ENCODE measurements at places on chromosomes 2 and 18.

- DNase-seq: no peak
These were observed 90.5 kb downstream of the TMEM17 start for GRCh38 chr2:62415518-62415917.

- no peak for DNase-seq
These were observed 42.2 kb downstream of the FRZB start for GRCh38 chr2:182824056-182824766.

GRCh38 chr18:22347606-22348511 is 69.9 kb downstream of the CTAGE1 start:
- no peak for DNase-seq

GRCh38 chr2:68589963-68590362 is 53.4 kb upstream of the PROKR1 start:
- no peak for DNase-seq

DNA sequence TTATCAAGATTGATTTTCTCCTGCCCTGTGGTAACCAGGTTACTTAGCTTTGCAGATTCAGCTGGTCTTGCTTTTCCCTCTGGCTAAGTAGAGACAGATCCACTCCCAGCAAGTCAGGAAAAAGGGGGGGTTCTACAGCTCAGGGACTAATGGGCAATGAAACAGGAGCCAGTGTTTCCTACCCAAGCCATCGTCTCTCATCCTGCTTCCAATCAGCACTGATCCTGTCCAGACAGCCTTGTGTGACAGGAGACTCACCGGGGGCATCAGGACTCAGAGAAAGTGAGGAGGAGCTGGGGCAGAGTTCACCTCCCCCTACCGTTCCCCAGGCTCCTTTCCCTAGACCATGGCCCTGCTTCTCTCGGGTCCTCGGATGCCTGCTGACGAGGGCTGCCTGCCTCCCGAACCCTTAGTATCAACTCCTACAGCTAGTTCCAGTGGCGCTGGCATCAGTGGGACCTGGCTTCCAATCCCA is 307.6 kb downstream of the ALK start:
- DNase-seq: no peak

DNA sequence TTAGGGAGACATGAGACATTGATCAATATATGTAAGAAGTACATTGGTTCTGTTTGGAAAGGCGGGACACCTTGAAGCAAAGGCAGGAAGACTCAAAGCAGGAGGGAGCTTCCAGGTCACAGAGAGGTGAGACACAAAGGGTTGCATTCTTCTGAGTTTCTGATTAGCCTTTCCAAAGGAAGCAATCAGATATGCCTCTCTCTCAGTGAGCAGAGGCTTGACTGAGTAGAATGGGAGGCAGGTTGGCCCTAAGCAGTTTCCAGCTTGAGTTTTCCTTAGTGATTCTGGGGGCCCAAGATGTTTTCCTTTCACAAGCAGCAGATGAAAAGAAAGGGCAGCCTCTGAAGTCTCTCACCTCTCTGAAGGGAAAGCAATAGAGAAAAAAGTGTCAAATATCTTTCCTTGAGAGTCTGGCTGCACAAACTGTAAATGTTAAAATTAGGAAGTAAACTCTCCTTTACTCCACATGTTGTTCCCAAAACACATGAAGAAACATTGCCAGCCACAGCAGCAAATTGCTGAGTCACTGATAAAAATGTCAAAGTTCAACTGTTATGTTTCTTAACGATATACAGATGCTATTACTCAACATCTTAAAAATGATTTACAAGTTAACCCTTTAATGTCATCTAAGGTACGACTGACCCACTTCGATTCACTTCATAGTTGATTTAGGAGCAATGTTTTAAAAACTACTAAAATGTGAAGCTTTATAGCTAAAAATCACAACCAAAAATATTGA is 40.3 kb downstream of the CYB5A start:
- no peak for DNase-seq

DNA sequence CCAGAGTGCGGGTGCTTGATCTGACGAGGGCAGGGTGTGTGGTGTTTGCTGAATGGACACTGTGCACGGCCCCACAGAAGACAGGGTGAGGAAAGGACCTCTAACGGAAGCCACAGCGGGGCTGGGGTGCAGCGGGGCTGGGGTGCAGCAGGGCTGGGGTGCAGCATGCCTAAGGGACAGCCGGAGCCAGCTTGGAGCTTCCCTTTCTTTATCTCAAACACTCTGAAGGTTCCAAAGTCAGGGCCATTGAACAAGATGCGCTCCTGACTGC is 35.0 kb downstream of the PXDN start:
- no peak for DNase-seq

GRCh38 chr2:3633089-3633981 is 24.7 kb upstream of the ALLC start:
- no peak for DNase-seq

DNA sequence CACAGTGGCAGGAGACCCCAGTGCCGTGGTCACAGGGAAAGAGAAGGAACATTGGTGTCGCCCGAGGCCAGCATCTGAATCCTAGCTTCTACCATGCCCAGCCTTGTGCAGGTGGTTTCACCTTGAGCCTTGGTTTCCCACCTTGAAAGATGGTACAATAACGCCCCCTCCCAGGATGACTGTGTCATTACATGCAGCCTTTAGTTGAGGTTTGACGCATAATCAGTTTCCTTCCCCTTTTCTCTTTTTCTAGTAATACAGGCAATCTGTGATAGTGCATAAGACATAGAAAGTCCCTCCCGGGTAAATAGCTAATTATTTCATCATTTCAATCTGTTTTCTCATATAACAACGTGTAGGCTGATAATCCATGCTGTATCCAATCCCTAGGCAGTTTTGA is 29.8 kb upstream of the ZNF407 start:
- DNase-seq: no peak

- DNase-seq: no peak
These were observed 23.2 kb downstream of the CAB39 start for GRCh38 chr2:230735884-230736283.

DNA sequence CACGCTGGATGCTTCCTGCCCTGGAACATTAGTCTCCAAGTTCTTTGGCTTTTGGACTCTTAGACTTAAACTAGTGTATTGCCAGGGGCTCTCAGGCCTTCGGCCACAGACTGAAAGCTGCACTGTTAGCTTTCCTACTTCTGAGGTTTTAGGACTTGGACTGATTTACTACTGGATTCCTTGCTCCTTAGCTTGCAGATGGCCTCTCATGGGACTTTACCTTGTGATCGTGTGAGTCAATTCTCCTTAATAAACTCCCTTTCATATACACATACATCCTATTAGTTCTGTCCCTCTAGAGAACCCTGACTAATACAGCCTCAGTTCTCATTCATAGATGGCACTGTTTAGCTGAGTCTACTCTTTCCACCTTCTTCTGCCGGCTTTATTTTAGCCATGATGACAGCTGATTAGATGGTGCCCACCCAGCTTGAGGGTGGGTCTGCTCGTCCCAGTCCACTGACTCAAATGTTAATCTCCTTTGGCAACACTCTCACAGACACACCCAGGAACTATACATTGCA is 389.1 kb downstream of the NYAP2 start:
- DNase-seq: no peak

GRCh38 chr2:43221763-43222474 is 4.5 kb downstream of the ZFP36L2 start:
- peak; percentile 14 for DNase-seq

GRCh38 chr2:121186261-121186660 is 98.7 kb downstream of the TFCP2L1 start:
- no peak for DNase-seq

DNA sequence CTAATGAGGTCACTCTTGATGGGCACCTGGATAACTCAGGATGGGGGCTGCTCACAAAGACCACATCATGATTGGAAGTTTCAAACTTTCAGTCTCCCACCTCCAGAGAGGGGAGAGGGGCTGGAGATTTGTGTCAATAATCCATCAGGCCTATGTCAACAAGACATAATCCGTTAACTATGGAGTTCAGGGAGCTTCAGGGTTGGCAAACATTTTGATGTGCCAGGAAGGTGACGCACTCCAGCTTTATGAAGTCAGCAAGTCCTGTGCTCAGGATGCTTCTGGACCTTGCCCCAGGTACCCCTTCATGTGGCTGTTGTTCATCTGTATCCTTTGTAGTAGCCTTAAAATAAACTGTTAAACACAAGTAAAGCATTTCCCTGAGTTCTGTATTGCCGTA is 19.0 kb downstream of the SKA1 start:
- DNase-seq: no peak

GRCh38 chr2:59986511-59986910 is 566.9 kb downstream of the BCL11A start:
- DNase-seq: no peak

DNA sequence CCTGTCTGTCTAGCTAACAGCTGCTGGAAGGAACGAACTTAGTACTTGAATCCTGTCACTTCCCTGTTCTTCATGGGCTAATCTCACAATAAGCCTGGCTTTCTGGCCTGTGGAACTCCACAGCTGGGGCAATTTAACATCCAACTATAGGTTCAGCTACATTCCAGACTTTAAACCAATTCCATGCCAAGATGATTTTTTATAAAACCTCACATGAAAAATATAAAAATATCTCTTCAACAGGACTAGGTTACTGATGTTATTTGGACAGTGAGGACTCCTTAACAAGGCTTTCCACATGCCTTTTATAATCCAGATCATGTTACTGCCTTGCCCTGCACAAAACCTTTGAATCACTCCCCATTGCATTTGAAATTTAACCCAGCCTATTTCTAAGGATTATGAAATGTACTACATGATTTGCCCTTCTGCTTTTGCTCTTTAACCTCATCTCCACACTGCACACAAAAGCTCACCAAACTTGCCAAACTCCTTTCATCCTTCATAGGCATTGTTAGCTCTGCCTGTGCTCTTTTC is 863.2 kb upstream of the CHAC2 start:
- DNase-seq: no peak

- DNase-seq: no peak
These were observed 112.8 kb downstream of the CDC42EP3 start for GRCh38 chr2:37558623-37559022.

DNA sequence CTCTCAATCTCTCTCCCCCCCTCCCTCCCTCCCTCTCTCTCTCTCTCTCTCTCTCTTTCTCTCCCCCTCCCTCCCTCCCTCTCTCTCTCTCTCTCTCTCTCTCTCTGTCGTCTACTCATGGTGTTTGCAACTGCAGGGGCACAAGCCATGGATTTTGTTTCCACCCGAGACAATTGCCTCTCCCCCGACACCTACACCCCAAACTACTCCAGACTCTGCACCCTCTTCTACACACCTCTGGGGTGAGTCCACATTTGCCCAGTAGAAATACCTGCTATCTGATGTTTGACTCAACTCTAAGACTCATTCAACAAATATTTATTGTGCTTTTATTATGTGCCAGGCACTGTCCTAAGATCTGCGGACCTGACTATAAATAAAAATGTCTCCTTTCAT is 93.7 kb downstream of the TMEM17 start:
- DNase-seq: no peak

DNA sequence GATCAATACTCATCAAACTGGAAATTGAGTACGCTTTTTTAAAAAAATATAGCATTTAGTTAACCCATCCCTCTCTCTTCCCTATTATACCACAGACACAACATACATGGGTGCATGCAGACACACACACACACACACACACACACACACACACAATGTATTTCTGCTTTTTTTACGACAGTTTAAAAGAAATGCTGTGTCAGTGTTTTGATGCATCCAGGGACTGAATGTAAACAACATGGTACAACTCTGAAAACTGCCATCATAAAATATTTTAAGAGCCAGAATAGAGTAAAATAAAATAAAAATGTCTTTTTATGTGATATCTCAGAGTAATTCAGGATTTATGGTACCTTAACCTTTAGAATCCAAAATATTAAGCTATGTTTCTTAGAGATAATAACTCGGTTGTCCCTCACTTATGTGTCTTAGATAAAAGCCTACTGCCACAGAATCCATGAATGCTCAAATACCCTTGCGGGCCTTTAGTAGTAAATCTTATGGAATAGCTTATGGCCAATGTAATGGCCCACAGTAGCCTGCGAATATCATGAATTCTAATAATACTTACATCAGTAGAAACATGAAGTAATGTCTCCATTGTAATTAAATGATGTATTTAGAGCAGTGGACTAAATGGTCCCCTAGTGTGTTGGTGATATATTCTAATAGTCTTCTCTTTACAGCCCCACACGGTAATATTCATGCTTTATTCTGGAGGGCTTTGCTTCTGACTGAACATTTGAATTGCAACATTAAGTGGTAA is 251.6 kb upstream of the FIGN start:
- no peak for DNase-seq

DNA sequence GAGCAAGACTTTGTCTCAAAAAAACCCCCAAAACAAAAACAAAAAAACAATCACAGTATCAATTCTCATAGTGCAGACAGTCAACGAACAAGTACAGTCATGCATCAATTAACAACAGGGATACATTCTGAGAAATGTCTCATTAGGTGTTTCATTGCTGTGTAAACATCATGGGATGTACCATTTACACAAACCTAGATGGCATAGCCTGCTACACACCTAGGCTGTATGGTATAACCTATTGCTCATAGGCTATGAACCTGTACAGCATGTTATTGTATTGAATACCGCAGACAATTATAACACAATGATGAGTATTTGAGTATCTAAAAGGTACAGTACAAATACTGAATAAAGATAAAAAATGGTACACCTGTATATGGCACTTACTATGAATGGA is 67.8 kb upstream of the LMAN1 start:
- DNase-seq: no peak

- no peak for DNase-seq
These were observed 33.1 kb downstream of the MEX3C start for GRCh38 chr18:51164342-51164741.

GRCh38 chr2:70241340-70241739 is 7.1 kb downstream of the TIA1 start:
- DNase-seq: no peak

DNA sequence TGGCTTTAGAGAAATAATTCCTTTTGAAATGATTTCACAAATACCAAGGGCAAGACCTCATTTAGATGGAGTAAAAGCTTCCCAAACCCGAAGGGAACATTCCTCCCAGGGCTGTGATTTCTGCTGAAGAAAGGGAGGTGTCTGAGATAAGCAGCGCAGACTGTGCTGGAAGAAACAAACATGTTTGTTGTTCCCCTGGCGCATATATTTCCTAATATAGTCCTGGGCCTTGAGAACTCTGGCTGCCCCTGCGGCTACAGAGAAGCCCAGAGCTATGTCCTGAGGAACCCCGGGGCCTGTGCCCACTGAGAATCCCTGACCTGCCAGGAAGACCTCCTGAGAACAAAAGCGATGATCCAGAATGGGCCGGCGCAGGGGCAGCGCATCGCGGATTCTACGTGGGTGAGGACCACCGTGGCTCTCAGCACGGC is 372.6 kb upstream of the NT5C1B start:
- no peak for DNase-seq

DNA sequence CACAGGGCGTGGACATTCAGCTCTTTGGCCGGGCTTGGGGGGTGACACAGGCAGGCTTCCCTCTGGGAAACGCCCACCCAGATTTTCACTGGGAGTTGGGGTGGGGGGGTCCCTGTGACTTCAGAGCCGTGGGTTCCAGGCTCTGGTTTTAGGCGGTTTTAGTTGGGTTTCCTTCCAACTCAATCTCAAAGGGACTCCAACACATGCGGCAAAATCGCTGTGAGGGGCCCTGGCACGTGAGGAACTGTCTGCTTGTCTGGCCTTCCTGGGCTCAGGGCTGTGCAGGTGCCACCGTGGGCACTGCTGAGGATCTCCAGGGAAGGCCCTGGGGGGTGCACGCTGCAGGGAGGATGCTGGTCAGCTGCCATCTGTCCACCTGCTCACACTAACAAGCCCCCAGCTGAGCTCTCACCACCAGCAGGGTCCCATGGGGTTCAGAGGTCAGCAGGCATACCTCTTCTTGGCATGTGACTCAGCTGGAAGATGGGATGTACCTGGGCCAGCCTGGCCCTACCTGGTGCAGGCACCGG is 11.7 kb downstream of the HS6ST1 start:
- no peak for DNase-seq

- no peak for DNase-seq
These were observed 41.2 kb downstream of the M1AP start for GRCh38 chr2:74606927-74607326.
